Activated CD8-positive, alpha-beta memory T cell treated with anti-CD3 and anti-CD28 coated beads for 1 hour (primary cell): ENCODE measurements at places on chromosomes 3 and 15.

DNA sequence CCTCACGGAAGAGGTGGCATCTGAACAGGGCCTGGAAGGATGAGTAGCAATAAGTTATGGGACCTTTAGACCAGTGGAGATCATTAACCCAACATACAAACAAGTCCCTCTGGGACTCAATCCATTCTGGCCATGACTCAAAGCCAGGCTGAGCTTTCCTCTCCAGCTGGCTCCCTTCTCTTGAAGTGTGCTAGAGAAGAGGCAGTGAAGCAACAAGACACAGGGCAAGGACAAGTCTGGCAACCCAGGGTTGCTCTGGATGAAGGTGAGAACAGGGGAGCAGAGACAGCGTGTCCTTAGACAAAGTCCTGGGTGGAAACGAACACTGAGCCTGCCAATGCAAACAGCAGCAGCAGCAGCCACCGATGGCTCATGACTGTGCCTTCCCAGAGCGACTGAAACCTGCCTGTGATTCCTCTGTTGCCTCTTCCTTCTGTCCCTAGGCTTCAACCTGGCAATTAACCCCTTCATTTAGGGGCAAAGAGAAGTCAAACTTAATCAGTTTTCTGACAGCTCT lies 86.8 kb downstream of the BDH1 start:
- no peak for DNase-seq

DNA sequence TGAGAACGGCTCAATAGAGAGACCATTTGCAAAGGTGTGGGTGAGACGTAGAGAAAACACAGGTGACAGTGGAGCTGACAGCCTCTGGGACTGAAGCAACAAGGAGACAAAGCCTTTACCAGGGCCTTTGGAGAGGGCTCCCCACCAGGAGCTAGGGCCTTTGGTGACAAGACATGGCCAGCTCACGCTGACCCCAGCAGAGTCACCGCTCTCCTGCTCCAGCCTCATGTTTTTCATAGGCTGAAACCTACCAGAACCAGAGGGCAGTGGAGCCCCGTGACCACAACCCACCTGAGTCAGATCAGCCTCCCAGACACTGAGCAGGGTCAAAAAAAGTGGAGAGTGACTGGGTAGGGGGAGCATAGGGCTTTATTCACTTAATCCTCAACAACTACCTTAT lies 214.7 kb downstream of the SHQ1 start:
- no peak for DNase-seq

- no peak for DNase-seq
Measured at GRCh38 chr3:4476496-4476895, 9.4 kb upstream of the SUMF1 start.

DNA sequence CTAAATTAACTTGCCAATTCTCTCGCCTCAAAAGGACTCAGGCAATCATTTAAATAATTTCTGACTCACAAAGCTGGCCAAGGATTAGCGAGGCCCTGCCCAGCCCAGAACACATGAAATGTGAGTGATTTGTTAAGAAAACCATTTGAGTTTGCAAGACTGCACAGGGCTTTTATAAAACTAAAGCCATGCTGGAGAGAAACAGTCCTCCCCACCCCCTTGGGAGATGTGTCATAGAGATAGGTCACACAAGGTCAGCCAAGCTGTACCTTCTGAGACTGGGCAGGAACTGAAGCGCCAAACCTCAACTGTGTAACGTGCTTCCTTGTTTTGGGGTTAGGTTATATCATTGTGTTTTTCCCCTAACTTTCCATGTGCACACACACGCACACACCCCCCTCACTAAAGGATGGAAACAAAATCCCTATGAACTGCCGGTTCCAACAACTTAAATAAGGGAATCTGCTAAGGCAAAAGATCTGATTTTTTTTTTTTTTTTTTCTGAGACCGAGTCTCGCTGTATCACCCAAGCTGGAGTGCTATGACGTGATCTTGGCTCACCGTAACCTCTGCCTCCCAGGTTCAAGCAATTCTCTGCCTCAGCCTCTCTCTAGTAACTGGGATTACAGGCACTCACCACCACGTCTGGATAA lies 8.1 kb downstream of the SPATA12 start:
- no peak for DNase-seq

GRCh38 chr3:182485301-182485700 lies 308.0 kb upstream of the ATP11B start:
- DNase-seq, result no peak

- no peak for DNase-seq
Measured at GRCh38 chr15:85997618-85998017, 82.1 kb upstream of the AGBL1 start.

DNA sequence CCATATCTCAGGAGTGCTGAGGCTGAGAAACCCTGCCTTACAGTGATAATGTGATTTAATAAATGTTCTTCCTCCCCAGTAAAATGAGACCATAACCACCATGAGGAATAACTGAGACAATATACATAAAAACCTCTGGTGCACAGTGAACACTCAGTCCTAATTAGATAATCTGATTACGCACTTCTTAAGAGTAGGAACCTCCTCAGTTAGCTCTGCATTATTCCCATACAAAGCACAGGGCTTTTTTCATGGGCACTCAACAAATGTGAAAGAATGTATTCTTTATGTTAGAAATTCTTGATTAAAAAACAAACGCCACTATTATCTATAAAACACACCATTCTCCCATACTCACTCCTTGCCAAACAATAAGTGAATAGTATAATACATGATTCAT lies 97.0 kb downstream of the TNIK start:
- no peak for DNase-seq

GRCh38 chr3:185630182-185630622 lies 44.1 kb downstream of the SENP2 start:
- no peak for DNase-seq

GRCh38 chr3:87354398-87354797 lies 78.0 kb upstream of the POU1F1 start:
- no peak for DNase-seq

DNA sequence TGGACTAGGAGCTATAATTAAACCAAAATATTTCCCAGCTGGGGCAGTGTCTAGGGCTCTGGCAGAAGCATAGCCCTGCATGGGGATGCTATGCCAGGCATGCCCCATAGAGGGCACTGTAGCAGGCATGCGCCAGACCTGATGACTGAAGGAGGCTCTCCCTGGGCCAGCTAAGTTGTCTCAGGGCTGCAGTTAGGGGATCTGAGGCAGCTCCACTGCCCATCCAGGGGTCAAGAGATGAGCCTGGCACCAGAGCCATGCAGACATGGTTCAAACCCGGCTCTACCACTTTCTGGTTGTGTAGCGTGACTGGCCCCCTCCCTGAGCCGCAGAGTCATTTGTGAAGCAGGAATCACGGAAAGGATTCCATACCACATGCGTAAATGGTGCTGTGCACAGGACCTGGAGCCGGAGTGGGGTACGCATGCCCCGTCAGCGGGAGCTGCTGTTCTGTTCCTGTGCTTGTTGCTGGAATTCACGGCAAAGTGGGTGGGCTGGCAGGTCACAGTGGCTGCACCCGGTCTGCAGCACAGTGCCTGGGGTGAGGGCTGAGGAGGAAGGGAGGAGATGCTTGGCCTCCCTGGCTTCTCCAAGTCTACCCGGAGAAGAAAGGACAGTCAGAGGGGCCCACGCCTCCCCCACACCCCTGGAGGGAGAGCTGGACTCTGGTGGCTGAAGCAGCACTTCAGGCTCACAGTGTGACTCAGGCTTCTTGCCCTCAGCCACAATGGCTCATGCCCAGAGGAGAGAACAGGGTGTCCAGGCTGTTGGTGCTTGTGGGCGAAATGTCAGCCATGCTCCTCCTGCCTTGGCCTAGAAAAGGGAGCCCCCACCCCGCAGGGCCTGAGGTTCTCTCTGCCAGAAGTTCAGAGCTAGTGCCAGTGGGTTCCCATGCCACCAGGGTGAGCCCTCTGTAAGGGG lies 43.1 kb downstream of the DNASE1L3 start:
- no peak for DNase-seq

- DNase-seq, result no peak
Measured at GRCh38 chr3:125000661-125001060, 55.1 kb downstream of the HEG1 start.

DNA sequence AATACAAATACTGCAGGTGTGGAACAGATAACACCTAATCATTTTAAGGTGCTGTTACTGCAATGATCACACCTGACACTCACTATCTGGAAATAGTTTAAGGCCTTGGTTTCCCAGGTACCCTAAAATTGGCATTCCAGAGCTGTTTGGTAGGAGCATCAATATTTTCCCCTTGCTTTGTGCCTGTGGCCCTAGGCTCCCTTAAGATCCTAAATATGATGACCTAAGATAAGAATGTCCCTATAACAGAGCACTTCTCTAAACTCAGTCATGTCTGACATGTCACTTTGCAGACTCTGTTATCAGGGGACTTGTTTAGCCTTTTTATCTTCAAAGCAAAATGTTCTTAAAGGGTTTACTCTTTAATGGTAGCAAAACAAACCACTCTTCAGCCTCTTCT lies 115.9 kb upstream of the STRIT1 start:
- no peak for DNase-seq

DNA sequence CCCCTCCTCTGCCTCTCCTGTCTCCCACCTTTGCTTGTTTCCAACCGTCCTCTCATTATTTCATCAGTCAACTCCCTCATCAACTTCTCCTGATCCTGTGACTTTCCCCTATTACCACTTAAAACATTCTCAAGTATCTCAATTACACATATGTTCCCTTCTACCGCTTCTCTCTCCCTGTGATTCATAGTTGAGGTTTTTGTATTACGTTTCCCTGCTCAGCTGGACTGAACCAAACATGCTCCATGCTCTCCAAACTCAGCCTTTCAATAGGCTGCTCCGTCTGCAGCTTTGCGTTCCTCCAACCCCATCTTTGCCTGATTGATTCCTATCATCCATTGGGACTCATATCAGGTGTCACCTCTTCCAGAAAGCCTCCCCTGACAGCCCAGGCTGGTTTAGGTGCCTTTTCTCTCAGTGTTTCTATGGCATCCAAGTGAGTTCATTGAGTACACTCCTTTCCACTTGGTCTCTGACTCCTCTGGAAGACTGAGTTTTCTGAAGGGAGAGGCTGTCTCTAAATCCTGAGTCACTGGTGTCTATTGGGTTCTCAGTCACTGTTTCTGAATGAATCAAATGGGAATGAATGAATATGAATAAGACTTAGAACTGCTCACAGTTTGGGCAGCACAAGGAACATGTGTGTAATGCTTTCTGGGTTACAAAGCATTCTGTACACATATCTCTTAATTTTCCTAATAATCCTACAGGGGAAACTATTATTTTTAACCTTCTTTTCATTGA lies 56.4 kb downstream of the PLD1 start:
- DNase-seq, result no peak

DNA sequence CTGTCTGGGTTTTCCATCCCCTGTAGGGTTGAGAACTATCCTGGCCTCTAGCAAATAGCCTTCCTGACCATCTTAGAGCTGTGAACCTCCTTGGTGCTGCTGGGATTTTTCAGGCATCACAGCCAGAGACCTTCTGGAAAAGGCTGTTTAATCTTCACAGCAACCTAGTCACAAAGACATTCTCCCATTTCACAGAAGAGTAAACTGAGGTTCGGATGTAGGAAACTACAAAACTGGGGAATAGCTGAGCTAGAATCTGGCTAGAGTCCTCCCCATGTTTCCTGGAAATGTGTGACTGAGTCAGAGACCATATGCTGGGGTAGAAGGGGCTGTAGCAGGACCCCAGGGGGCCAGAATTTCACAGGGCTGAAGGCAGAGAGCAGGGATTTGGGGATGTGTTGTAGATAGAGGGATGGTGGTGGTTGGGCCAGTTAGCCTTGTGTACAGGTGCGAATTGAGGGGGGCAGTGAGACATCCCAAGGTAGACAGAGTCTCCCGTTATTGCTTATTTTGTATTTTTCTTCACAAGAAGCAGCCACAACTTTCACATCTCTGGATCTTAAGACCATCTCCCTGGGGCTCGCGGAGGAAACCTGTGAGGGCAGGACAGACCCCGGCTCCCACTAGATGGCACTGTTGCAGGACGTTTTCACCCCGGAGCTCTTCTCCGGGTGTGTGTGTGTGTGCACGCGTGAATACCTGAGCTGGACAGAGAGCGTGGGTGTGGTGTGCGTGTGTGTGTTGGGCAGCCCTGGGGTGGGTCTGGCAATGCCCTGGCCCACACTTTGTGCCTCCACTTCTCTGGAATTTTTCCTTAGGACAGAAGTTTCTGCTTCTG lies 66.9 kb upstream of the PRR23C start:
- no peak for DNase-seq

GRCh38 chr15:55907797-55908196 lies 85.6 kb downstream of the NEDD4 start:
- DNase-seq, result no peak
